Left forelimb (tissue), 1 donor: ENCODE measurements at places on chromosomes 13 and 19.
A peak's percentile ranks its signal among the peaks of the same experiment; 100 is the strongest.

DNA sequence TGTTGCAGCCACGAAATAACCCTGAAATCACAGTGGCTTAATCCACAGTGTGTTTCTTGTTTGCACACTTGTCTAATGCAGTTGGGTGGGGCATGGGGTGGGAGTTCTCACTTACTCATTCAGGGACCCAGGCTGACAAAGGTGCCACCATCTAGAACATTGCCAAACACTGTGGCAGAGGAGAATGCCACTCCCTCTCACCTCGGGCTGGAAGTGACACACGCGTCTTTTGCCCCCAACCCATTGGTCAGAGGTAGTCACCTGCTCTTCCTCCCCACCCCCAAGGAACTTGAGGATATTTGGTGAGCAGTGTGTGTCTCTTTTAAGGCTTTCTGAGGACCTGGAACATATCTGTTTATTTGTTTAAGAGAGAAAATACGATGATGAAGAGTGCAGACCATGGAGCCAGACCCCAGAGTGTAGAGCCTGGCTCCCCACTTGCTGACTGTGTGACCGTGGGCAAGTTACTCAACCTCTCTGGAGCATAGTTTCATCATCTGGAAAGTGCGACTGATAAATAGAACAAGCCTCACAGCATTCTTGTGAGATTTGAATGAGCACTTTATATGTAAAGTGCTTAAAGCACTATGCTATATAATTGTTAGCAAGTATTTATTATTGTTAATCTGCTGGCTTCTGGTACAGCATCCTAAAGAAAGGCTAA, 17.4 kb downstream of the GPR183 start:
- no peak for DNase-seq

DNA sequence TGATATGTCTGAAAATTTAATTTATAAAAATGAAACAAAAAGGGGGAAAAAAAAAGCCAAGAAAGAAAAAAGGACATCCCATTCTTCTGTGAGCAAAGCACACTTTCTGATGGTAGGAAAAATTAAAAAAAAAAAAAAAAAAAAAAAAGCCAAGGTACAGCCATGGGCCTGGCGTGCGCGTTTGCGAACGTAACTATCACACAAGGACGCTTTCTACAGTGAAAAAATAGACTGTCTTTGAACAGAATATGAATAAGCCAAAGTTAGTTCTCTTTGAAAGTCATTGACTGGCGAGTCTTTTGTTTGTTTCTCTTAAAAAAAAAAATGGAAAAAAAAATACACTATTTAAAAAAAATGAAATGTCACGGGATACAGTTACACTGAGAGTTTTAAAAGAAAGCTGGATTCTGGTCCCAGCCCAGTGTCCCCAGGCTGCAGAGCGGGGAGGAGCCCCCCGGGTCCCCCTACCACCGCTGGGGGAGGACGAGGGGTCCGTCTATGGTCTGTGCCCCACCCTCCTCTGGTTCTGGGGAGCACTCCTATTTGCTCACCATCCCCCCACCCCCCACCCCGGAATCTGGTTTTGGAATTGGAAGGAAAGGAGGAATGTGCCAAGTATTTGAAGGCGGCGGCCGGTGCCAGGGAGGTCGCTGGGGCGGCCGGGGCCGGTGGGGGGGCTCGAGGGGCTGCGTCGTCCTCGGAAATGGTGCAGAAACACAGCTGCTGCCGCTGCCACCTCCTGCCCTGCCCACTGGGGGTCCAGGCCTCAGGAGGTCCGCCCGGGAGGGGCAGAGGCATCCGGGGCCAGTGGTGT, 134.5 kb downstream of the PTPRS start:
- no peak for DNase-seq

DNA sequence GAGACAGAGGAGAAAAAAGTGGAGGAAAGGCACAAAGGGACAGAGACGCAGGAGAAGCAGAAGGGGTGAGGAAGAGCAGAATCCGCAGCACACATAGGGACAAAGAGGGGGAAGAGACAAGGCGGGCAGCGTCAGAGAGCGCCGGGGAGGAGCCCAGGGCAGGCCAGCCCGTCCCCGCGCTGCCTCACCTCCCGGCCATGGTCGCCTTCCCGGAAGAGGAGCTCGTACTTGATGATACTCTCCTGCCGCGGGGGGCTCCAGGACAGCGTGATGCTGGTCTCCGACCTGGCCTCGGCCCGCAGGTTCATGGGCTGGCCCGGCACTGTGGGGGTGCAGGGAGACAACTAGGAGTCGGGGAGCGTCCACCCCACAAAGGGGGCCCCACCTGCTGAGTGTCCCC, 100.6 kb downstream of the PTPRS start:
- DNase-seq, result no peak

GRCh38 chr13:75494491-75494890, 12.5 kb upstream of the TBC1D4 start:
- DNase-seq, result no peak

- DNase-seq, result no peak
These were observed 8.5 kb downstream of the UBA2 start for GRCh38 chr19:34436716-34437115.

- no peak for DNase-seq
These were observed 5.3 kb downstream of the MATK start for GRCh38 chr19:3780786-3781304.

- peak; percentile 75 for DNase-seq
These were observed 422 bp upstream of the MTUS2 start for GRCh38 chr13:28819735-28820098.

DNA sequence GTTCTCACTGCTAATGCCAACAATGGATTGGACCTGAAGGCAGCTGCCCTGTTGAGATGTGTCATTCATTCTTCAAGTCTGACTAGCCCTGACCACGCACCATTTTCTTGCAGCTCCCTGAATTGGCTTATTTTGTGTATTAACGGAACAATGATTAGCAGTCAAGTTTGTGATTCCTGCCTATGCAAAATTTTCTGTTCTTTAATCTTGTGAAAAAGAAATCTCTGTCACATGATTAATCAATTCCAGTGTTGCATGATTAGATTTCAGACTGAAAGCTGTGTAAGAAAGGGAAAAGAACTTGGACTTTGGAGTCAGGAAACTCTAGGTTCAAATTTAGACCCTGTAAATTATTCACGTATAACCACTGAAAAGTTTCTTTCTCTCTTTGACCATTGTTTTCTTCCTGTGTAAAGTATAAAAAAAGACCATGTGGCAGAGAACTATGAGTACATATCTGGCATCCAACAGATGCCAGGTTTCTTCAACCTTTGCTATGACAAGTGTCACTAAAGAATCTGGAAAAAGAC, 64.5 kb upstream of the SLC10A2 start:
- no peak for DNase-seq

- DNase-seq, result no peak
These were observed 440.8 kb downstream of the TDRD3 start for GRCh38 chr13:60837806-60838205.

DNA sequence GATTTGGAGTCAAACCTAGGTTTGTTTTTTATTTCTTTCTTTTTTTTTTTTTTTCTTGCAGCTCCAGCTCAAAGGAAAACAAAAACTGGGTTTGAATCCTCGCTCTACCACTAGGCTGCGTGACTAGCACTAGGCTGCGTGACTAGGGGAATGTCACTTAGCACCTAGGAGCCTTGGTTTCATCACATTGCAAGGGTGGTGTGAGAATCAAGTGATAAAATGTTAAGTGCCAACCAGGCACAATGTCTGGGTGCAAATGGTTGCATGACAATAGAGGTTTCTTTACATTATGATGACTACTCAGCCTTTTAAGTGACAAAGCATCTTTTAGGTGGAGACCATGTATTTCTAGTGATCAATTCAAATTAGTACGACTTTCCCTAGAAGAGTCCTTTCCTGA, 27.9 kb downstream of the RCBTB2 start:
- DNase-seq, result no peak

GRCh38 chr19:55671054-55671378, 4.0 kb upstream of the EPN1 start:
- no peak for DNase-seq

GRCh38 chr19:4181053-4181508, 1.3 kb downstream of the SIRT6 start:
- no peak for DNase-seq

GRCh38 chr13:71461892-71462291, 405.1 kb downstream of the DACH1 start:
- no peak for DNase-seq

DNA sequence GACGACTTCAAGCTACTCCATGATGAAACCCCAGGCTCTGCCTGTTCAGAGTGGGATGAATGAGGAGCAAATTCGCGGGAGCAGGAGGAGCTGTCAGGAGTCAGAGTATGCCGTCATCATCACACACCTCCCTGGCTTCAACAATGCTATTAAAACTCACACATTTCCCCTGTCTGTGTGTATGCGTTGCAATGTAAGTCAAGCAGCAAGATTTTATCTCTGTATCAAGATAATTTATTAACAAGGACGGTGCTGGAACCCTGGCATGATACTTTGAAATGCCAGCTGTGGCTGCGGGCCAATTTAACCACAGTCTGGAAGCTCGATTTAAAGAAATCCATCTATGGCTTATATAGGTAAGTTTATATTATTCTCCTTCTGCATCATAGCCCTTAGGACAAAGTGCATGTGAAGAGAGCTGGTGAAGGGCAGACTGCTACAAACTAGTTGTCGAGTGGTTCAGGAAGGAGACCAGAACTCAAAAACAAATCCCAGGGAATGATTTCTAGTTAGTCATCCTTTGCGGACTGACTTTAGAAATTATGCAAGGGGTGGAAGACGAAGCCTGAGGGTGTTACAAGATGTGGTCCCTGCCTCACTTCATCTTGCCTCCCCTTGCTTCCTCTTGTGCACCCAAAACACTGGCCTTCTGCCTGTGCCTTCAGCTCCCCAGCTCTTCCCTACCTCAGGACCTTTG, 486.5 kb downstream of the COG6 start:
- DNase-seq, result no peak
